ENCODE measurements at places on chromosomes 12 and 14. TPM values are rescaled to one million over a fixed set of nuclear protein-coding genes. Genes with fewer than 3 reads are reported as not detected.

Gene ARHGEF25
- 0.68 TPM for total RNA-seq

GRCh38 chr12:26833743-26834490 is 923 bp upstream of the ITPR2 start:
- no peak for DNase-seq

GRCh38 chr12:130919086-130919485 is 34.6 kb upstream of the ADGRD1 start:
- no peak for DNase-seq

Gene ENDOU
- total RNA-seq: not detected

DNA sequence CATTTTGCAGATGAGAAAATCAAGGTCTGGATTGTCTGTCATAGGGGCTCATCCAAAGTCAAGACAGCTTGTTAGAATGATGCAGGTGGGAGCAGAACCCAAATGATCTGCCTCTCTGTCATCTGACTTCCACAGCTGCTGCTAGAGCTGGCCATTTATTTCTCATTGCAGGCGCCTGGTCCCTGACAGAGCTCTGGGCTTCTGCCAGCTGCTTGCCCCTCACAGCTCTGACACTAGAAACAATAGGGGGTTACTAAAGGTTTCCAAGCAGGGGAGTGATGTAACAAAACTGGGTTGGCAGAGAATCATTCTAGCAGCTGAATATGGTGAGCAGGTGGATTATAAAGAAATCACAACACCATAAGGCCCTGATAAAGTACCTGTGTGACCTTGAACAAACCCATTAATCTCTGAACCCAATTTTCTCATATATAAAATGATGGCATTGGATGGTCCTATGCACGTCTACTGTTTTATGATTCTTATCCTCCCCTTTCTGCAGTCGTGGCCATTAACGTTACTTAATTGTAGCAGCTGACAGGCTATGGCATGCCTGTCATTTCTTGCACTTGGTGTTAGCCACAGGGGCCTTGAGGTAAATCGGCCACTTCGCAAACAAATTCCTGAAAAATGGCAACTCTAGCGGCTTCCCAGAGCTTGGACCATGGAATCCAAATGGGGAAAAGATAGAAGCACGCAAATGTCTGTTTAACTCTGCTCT is 134.6 kb downstream of the RMST start:
- no peak for DNase-seq

Gene CARMIL3
- 0.05 TPM for total RNA-seq

DNA sequence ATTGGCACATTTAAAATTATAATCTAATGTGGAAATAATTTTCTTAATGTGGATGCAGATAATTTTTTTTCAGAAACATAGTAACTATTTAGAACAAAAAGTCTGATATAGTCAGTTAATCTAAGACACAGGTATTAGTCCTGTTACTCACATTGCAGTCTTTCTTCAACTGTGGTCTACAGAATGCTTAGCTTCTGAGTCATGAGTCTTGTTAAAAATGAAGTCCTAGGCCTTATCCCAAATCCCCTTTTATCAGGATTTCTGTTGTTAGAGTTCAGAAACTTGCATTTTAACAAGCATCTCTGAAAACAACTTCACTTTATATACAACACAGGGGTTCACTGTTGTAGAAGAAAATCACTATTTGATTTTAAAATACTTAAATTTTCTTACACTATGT is 112.2 kb downstream of the SLC16A7 start:
- no peak for DNase-seq

DNA sequence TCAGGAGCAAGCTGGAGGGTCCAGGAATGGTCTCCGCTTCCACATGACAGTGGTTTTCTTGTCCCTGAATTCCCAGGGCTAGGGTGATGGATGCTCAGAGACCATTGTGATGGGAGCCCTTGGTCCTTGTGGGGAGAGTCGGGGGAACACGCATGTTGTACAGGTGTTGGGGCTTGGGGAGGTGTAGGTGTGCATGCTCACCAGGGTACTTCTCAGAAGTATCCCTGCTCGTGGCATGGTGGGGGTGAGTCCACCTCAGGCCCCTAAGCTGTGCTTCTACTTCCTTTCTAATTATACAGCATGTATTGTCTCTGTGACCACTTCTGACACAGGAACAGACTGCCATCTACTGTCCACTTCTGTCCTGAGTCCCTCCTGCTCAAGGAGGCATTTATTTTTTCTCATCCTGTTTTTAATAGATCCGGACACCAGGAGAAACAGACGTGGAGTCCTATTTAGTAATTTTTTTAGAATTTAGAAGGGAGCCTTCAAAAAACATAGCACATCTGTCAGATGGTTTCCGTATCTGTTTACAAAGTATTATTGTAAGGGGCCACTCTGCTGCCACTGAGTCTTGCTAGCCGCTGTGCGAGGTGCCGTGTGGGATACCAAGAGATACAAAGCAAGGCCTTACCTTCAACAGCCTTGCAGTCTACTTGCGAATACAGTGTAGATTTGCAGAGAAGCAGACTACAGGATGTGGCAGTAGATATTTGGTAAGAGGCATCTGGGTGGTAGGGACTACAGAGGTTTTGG is 10.5 kb downstream of the NTF3 start:
- DNase-seq: peak; percentile 70

DNA sequence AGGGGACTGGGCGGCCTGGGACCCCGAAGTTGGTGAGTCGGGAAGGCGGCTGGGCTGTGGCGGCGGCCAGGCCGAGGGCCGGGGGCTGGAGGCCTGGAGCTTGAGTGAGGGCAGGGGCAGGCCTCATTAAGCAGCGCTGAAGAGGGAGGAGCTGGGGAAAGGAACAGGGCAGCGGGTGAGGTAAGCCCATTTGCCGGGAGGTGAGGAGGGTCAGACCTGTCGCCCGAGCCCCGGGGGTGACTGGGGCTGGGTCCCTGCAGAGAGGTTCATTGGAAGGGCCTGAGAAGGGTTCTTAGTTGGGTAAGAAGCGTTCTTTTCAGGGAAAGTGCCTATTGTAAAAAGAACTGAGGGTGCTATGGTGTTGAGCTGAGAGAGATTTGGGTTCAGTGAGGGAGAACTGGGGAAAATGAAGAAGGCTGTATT is 441 bp downstream of the RAB5B start:
- DNase-seq: peak; percentile 72

GRCh38 chr14:48618057-48618456 is 942.7 kb upstream of the MDGA2 start:
- DNase-seq: no peak

DNA sequence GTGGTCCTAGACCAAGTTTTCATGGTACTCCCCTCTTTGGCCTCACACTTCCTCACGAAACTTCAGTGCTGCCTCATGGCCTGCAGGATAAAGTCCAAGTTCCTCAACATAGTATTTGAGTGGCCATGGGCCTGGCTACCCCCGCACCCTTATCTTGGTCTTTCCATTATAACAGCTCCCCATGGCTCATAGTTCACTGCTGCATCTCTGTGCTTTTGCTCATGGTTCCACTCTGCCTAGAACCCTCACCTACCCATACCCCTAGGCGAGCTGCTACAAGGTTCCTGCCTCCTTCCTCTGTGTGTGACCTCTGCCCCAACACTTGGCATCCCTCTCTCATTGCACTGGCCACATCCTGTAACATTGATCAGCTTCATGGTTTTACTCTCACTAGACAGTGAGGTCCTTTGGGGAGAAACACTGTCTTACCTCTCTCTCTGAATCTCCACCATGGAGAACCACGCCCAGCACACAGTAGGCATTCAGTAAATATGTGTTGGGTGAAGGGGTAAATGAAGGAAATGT is 158.9 kb downstream of the GPR65 start:
- DNase-seq: no peak

DNA sequence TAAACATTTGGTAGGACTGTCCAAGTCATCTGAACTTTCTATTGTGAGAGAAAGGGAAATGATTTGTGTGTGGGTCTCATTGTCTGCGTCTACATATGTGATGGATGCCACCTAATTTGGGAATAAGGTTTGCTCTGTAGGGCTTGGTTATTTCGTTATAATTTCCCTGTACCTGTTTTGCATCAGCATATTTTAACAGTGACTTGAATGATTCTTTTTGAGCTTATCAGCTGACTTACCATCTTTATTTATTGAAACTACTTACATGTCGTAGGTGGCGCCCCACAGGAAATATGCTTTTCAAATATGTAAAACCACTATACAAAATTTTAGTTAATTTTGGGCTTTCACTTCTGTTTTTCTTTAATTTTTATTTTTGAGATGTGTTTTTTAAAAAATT is 56.5 kb upstream of the BCAT1 start:
- no peak for DNase-seq

DNA sequence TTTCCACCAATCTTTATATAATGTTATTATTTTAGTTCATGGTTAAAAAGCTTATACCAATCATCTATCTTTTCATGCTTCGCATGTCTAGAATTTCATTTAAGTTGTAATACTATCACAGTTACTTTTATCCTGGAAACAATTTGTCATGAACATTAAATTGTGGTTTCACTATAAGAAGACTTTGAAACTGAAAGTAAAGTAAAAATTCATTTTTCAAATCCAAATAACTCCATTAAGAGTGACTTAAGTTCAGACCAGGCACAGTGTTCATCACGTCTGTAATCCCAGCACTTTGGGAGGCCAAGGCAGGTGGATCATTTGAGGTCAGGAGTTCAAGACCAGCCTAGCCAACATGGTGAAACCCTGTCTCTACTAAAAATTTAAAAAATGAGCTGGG is 12.4 kb downstream of the ESR2 start:
- DNase-seq: no peak

Gene MLXIP
- 35.7 TPM for total RNA-seq

- DNase-seq: no peak
These were observed 56.9 kb upstream of the DHRS4 start for GRCh38 chr14:23896609-23897153.

GRCh38 chr14:35931346-35931745 is 105.2 kb downstream of the BRMS1L start:
- no peak for DNase-seq

Gene FLRT2
- 216 TPM for total RNA-seq

Gene NFE2
- not detected for total RNA-seq

Gene NYNRIN
- total RNA-seq: 17.0 TPM

GRCh38 chr12:128445415-128446127 is 178.6 kb downstream of the TMEM132C start:
- no peak for DNase-seq

DNA sequence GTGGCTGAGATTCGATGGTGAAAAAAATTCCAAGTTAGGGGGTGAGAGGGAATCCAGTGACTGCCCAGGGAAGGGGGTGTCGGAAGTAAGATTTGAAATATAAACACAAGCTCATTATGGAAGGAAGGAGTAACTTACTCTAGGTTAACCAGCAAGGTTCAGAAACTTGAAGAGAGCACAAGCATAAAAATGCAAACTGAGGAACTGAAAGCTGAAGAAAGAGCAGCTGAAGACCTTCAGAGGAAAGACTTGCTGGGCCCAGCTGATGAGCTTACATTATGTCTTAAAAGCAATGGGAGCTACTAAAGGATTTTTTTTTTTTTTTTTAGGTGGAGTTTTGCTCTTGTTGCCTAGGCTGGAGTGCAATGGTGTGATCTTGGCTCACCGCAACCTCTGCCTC is 189.7 kb upstream of the GRIN2B start:
- DNase-seq: no peak

DNA sequence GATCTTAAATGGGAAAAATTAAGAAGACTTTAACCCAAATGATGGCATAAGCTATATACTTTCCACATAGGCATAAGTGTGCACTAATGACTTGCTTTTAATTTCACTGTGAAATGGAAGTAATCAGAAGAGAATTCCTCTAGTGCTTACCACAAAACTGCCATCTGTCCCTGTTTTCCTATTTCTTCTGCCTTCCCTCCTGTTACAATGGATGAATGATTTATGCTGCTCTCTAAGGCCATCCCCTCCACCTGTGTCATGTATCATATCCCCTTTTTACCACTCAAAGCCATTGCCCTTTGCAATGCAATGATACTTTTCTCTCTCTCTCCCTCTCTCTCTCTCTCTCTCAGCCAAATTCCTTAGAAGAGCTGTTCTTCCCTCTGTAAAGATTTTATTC is 109.1 kb downstream of the C12orf50 start:
- DNase-seq: no peak
